ENCODE measurements at places on chromosomes 2 and 18.

DNA sequence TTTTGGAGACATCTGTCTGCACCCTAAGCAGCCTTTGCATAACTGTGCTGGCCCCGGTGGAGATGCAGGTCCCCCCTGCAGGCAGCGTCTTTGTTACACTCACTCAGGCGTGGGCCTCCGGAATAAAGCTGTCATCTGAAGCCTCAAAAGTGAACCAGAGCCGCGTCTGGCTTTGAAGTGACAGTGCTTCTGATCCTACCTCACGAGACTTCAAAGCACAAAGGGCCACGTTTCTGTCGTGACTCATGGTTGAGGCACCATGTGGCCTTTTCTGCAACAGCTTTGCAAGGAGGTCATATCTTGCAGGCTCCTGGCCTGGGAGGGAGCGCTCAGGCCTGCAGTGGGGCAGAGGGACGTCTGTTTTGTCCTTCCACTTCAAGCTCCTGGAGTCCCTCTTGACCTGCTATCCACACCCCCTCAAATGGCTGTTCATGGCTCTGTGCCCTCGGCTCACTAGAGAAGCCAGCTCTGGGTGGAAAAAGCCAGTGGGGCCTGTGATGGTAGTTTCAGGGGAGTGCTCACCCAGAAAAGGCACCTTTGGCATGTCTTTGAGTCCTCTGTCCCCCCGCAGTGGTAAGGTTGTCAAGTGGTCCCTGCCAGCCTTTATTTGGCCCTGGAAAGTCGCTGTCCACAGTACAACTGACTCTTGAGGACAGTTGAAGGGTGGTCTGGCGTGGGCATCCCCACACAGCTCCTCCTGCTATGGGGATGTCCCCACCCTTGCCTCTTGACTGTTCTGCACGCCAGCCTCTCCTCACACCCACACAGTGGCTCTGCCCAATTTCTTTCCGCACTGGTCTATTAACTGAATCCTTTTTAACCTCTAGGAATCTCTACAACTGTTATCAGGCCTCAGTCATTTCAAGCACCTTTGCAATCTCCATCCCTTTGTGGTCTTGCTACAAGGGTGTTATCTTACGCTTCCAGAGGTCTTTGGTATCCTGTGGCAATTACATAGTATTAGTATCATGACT is 19.3 kb downstream of the GPR55 start:
- DNase-seq: peak; percentile 46

- no peak for DNase-seq
These were observed 65.1 kb downstream of the USP40 start for GRCh38 chr2:233501198-233502076.

DNA sequence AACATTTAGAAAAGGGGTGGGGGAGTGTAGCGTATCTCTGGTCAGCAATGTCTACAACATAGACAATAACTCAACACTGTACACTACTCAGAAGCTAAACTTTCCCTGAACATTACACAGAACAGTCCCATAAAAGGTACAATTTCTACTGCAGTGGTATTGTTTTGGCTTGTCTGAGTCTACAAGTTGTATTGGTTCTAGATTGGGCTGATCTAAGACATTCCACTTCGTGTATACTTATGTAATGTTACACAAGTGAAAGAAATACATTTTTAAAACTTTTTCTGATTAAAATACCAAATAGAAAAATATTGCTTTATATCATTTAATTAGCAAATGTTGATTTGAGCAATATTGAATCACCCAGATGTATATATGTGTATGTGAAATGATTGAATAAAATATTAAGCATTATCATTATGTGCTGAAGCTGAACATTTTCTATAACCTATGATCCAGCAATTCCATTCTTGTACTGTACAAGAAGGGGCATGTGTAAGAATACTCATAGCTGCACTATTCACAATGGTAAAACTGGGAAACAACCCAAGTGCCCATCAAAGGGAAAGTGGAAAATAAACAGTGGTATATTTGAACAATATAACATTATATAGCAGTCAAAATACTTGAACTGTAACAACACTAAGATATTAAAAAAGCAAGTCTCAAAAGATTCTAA is 52.4 kb downstream of the VSNL1 start:
- no peak for DNase-seq

DNA sequence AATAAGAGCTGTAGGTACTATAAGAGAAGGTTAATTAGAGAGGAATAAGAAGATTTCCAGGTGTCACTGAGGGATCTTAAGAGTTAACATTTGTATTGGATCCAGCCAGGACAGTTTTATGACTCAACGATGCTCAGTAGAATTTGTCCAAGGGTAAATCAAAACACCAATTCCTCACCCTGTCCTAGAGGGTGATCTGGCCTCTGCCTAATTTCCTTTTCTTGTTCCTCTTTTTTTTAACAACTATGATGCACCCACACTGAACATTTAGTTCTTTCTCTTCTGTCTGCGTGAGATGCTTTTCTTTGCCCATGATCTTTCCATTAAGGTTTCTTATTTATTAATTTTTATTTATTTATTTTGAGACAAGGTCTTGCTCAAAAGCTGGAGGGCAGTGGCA is 92.0 kb downstream of the PMS1 start:
- DNase-seq: no peak

DNA sequence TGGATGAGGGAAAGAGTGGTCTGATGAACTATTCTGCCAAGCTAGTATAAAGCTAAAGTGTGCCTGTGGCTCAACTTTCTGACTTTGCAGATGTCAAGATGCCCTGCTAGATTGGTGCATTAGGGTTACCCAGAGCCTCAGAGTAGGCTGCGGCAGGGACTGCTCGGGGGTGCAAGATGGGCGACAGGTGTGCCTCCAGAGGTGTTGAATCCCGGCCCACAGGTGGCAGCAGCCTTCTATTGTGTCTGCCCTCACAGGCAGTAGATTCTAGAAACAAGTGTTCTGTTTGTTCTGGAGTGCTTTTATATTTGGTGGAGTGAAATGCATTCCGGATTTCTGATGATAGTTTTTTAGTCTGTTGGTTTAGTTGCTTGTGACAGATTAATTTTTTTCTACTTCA is 131.6 kb upstream of the IL1R2 start:
- no peak for DNase-seq

GRCh38 chr2:54853616-54854310 is 130.3 kb downstream of the EML6 start:
- DNase-seq: no peak

GRCh38 chr2:28390241-28390745 is 2.4 kb upstream of the FOSL2 start:
- peak; percentile 84 for DNase-seq

Measured in CD4-positive, alpha-beta T cell treated with Interferon alpha-2 for 1 hour (primary cell).